ENCODE measurements at places on chromosomes 13 and 19.

DNA sequence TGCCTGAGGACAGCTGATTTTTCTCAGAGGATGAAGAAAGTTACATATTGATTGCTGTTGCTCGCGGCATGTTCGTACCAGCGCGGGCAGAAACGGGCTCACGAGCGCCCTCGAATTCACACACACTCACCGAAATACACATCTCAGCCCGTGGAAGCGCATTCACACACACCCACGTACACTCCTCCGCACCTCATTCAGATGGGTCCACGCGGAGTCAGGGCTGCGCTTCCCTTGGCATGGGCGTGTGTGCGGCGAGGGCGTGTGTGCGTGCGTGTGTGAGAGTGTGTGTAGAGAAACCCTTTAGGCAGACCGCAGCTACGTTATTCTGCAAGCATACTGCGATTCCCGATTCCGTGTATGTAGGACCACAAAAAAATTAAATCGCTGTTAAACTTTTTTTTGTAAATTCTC, 2.1 kb upstream of the PCDH17 start:
- DNase-seq = no peak

- DNase-seq = no peak
Observed at GRCh38 chr13:73731564-73731963, 402.6 kb downstream of the KLF12 start.

- peak; percentile 29 for DNase-seq
Observed at GRCh38 chr13:110850840-110851239, 64.0 kb downstream of the ANKRD10 start.

DNA sequence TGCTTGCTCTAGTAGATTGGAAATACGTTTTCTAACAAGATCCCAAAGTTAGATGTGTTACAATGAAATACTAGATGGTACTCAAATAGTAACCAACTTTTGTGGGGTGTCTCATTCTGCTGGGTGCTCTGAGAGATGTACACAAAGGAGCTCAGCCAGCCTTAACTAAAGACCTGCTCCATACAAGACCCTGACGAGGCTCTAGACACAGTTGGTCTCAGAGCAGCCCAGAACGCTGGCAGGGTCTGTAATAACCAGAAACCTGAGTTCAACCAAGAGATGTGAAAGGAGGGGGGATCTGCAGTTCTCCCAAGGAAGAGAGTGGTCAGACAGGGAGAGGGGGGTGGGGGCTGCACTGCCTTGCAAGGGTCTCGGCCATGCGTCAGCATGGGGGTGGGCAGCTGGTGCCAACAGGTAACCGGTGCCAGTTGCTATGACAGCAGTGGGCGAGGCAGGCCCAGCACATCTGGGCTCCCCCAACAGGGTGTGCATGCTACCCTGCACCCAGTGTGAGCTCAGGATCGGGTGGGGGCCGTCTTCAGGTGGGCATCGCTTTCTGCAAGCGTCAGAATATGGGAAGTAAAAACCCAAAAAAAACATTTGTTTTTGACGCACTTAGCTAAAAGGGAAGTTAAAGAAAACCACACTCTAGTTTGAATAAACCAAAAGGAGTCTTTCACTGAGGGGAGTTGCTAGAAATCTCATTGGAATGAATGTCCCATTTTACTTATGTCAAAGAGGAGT, 68.0 kb upstream of the GPR183 start:
- DNase-seq = no peak

GRCh38 chr19:19642506-19643157, 825 bp downstream of the GMIP start:
- no peak for DNase-seq

DNA sequence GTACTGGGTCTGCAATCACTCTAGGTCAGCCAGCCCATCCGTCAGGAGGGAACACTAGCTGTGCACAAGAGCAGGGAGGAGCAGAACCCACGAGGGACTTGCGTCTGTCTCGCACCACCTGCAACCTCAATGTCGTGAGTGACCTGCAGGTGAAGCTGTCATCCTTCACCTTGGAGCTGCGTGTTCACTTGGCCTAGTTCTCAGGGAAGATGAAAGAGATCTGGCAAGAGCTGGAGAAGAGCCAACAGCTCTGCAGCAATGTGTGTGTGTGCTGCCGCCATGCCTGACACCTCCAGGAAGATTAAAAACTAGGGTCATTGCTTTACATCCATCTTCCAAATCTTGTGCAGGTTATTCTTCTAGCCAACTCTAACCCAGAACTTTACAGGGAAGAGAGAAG, 117.6 kb upstream of the MRI1 start:
- no peak for DNase-seq

- no peak for DNase-seq
Observed at GRCh38 chr13:22903925-22904324, 276.9 kb upstream of the SGCG start.

- no peak for DNase-seq
Observed at GRCh38 chr13:36074659-36075058, 56.5 kb downstream of the DCLK1 start.

DNA sequence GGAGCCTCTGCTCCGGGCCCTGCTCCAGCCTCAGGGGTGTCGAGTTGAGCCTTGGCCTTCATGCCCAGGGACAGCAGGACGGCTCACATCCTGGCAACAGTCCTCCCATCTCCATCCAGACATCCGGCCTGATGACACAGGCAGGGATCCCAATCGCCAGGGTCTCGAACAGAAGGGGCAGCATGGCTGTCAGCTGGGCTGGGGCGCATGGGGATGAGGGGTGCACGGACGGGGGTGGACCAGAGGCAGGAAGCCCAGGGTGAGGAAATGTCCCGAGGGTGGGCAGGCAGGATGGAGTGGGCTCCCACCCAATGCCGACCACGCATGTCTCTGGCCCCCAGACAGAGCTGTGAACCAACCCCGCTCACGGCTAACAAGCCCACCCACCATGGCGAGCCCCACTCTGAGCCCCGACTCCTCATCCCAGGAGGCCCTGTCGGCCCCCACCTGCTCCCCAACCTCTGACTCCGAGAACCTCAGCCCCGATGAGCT, 16.2 kb downstream of the EVI5L start:
- no peak for DNase-seq

GRCh38 chr13:113597391-113598080, 13.0 kb downstream of the TFDP1 start:
- no peak for DNase-seq

- DNase-seq = no peak
Observed at GRCh38 chr19:7139095-7139494, 69.6 kb downstream of the ZNF557 start.

DNA sequence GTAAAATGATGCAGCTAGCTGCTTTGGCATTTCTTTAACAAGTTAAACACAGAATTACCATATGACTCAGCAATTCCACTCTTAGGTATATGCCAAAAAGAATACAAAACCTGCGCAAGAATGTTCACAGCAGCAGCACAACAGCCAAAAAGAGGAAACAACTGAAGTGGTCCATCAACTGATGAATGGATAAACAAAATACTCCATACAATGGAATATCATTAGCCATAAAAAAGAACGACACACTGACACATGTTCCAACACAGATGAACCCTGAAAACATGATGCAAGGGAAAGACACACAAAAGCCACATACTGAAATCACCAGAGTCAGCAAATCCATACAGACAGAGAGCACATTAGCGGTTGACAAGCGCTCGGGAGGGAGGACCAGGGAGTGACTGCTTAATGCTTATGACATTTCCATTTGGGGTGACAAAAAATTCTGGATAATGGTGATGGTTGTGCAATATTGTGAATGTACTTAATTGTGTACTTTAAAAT, 3.0 kb downstream of the PCID2 start:
- no peak for DNase-seq

- no peak for DNase-seq
Observed at GRCh38 chr19:34365463-34366401, 736 bp downstream of the GPI start.

DNA sequence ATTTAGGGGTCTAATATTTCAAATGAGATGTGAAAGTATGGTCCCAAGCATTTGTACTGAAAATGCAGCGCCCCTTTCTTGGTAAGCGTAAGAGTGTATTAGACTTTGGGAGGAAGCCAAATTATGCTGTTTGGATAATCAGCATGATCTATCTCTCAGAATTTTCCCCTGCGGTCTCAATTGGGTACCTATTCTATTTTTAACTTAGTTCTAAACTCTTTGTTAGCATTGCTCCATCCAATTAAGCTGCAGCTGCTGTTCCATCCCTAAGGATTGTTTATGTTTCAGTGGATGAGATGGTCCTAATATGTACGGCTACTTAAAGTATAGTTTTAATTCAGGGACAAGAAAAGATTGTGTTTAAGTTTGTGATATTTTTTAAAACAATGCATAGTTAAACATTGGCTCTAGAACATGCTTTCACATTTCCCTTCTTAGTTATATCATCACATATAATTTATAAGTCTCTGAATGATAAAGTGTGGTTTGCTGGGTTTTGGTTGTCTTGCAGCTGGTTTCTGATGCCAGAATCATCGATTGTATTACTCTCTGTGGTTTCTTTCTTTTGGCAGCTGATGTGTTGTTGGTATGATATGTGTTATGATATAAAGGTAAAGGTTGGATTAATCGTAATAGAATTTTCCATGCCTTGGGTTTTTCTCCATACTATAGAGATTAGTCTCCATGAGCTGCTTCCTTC, 15.0 kb downstream of the POLR1D start:
- DNase-seq = no peak

DNA sequence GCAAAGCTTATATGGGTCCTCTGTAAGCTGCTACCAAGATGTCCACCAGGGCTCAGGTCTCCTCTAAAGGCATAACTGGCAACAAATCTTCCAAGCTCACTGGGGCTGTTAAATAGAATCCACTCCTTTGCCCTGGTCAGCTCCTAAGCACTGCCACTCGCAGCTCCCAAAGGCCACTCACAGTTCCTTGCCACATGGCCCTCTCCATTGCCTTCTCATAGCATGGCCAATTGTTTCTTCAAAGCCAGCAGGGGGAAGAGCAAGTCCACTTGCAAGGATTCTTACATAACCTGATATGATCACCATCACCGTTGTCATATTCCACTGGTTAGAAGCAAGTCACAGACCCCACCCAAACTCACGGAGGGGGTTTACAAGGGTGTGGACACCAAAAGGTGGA, 199.5 kb downstream of the SUCLA2 start:
- DNase-seq = no peak

- no peak for DNase-seq
Observed at GRCh38 chr13:42617221-42617620, 43.3 kb downstream of the TNFSF11 start.

- no peak for DNase-seq
Observed at GRCh38 chr13:32134241-32135055, 102.9 kb downstream of the FRY start.

DNA sequence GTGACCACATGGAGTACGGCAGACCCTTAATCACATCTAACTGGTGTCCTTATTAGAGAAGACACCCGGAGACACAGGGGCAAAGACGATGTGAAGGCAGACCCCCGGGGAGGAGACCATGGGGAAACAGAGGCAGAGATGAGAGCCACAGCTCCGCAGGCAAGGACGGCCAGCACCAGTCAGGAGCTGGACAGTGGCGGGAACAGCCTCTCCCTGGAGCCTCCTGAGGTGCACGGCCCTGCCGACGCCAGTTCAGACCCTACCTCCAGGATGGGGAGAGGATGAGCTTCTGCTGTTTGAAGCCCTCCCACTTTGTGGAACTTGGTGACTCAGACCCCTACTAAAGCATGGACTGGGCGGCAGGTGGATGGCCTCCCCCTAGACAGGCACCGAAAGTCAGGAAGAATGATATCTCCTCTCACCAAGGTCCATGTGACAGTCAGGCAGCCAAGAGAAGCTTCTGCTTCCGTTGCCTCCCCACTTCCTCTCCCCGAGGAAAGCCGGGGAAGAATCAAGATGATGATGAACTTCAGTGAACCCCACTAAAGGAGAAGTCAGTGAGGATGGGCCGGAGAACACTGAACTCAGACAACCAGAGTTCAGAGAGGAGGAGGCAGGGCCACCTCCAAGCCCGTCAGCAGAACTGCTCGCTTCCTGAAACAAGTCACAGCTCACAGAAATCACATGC, 25.4 kb downstream of the RAB20 start:
- DNase-seq = no peak

DNA sequence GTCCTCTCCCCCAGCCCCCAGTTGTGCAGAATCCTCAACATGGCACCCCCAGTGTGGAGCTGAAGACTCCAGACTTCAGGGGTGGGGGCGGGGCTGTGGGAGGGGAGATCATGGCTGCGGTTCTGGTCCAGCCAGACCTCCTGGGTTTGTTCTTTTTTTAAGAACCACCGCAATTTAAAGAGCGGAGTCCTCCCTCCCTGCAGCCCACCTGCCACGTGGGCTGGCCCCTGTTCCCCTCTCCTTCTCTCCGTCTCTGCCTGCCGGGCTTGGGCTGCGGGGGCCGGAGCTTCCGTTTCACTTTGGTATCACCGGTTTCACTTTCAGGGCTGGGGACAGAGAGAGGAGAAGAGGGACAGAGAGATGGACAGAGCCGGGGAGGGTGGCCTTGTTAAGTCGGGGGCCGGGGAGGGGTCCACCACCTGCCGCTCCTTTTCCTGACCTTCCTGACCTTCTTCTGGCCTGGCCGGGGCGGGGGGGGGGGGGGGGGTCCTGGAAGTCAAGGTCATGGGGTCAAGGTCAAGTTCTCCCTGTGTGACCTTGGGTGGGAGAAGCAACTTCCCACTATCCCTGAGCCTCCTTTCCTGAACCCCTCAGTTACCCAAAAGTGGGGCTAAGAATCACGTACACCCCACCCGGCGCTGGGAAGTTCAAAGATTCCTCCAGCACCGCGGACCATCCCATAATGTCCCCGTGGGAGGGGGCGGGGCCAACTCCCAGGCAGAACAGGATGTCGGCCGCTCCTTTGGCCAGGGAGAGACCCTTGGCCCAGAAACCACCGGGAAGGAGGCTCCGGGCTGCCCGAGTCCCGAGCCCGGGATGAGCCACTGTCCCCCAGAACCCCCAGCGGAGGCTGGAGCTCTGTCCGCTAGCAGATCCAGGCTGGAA, 11.3 kb upstream of the ZBTB7A start:
- no peak for DNase-seq

DNA sequence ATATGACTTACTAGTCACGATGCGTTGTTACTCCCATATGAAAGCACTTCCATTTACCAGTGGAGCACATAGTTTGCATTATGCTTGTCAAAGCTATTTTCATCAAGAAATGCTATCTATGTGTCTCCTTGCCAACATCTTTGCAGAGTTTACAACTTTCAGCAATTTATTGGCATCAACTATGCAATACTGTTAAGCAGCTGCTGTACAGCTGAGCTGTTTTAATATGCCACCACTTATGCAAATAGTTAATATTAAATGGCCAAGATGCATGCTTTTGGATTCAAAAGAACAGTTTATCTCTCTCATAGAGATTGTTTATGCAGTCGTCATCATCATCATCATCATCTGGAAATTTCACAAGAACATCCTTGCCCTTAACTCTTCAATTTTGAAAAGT, 67.9 kb upstream of the KLF5 start:
- DNase-seq = no peak

- no peak for DNase-seq
Observed at GRCh38 chr19:16889883-16890460, 1.2 kb downstream of the F2RL3 start.
